Skeletal muscle tissue (tissue), 5 donors: ENCODE measurements at places on chromosomes 7 and 10. TPM values are rescaled to one million over a fixed set of nuclear protein-coding genes. Genes with fewer than 3 reads are reported as not detected.

The TCERG1L gene
- total RNA-seq: not detected

The FAM237B gene
- not detected for total RNA-seq

The WEE2 gene
- total RNA-seq: not detected

The ALOX5 gene
- 3.1 TPM for total RNA-seq

The CCDC3 gene
- 13.0 TPM for total RNA-seq

The SPOCK2 gene
- total RNA-seq: 2.6 TPM

The HMX2 gene
- total RNA-seq: not detected

The ARHGAP19 gene
- total RNA-seq: 13.0 TPM

The P4HA1 gene
- 53.8 TPM for total RNA-seq

The DYNC1I1 gene
- total RNA-seq: 1.6 TPM

The HOXA11 gene
- total RNA-seq: 2.1 TPM

The ZCCHC24 gene
- 20.9 TPM for total RNA-seq

The KCTD7 gene
- total RNA-seq: 9.4 TPM

The MRC1 gene
- 27.1 TPM for total RNA-seq

The MEST gene
- total RNA-seq: 446 TPM

The INHBA gene
- total RNA-seq: 4.7 TPM

The ASCC1 gene
- total RNA-seq: 21.4 TPM

The ADRA2A gene
- total RNA-seq: 2.1 TPM

The LEP gene
- total RNA-seq: under 0.01 TPM

The LRIT1 gene
- total RNA-seq: not detected

The AKR1C8 gene
- not detected for total RNA-seq

The NAMPT gene
- 28.2 TPM for total RNA-seq

The FZD8 gene
- total RNA-seq: 35.5 TPM

The ANKRD1 gene
- total RNA-seq: 14.1 TPM

The LRRD1 gene
- total RNA-seq: 0.52 TPM

The NPY gene
- 3.1 TPM for total RNA-seq

The CDHR3 gene
- 12.0 TPM for total RNA-seq

The KNDC1 gene
- 0.52 TPM for total RNA-seq

The TUBAL3 gene
- not detected for total RNA-seq

The ZC3HAV1 gene
- 18.8 TPM for total RNA-seq

The ANKRD30A gene
- not detected for total RNA-seq

The SND1 gene
- total RNA-seq: 104 TPM

The SLC16A12 gene
- total RNA-seq: 1.6 TPM

The TMEM248 gene
- total RNA-seq: 39.7 TPM

The CRHR2 gene
- total RNA-seq: under 0.01 TPM

The ZNF467 gene
- 2.1 TPM for total RNA-seq

The PRLHR gene
- not detected for total RNA-seq

The FOXI2 gene
- total RNA-seq: not detected

The KIAA1549 gene
- total RNA-seq: 4.2 TPM

The SH2B2 gene
- 5.7 TPM for total RNA-seq

The C10orf143 gene
- total RNA-seq: not detected

The GNG11 gene
- total RNA-seq: 20.4 TPM

The CRTAC1 gene
- 0.52 TPM for total RNA-seq

The AKAP9 gene
- 57.9 TPM for total RNA-seq

The MLXIPL gene
- 1.6 TPM for total RNA-seq

The STEAP1B gene
- 4.7 TPM for total RNA-seq

The IQUB gene
- 0.52 TPM for total RNA-seq

The CDC14C gene
- not detected for total RNA-seq
